ENCODE measurements at places on chromosomes 7 and 10.

DNA sequence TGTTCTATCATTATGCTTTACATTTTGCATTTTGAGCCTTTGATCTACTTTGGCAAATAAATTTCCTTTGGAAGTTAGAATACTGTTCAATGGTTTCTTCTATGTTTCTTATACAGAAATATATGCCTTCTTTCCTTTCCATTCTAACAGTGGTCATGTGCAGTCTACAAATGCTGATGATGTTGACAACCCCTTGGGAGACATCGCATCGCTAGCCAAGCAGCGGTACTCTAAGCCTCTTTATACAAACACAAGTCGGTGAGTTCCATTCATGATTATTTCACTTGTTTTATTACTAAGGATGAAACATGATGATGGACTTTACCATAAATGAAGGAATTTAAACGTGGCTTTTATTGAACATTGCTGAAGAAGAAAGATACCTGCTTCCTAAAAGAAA, 48.1 kb upstream of the ZPBP start:
- no peak for DNase-seq

GRCh38 chr10:29470843-29471543, 163.8 kb downstream of the SVIL start:
- no peak for DNase-seq

- DNase-seq: no peak
These were observed 34.3 kb downstream of the INPP5A start for GRCh38 chr10:132571650-132572544.

GRCh38 chr10:76119515-76119914, 688.1 kb downstream of the LRMDA start:
- DNase-seq: no peak

DNA sequence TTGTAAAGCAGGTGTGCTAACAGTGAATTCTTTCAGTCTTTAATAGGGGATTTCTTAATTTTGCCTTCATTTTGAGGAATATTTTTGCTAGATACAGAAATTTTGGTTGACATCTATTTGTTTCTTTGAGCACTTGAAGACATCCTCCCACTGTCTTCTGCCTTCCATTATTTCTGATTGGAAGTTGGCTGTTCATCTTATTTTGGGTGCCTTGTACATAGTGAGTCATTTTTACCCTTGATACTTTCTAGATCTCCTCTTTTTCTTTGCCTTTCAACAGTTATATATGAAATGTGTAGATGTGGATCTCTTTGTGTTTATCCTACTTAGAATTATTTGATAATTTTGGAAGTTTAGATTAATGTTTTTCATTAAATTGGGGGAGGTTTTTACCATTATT, 631.0 kb downstream of the AUTS2 start:
- no peak for DNase-seq

- DNase-seq: no peak
These were observed 35.8 kb downstream of the IQCE start for GRCh38 chr7:2594599-2594998.

DNA sequence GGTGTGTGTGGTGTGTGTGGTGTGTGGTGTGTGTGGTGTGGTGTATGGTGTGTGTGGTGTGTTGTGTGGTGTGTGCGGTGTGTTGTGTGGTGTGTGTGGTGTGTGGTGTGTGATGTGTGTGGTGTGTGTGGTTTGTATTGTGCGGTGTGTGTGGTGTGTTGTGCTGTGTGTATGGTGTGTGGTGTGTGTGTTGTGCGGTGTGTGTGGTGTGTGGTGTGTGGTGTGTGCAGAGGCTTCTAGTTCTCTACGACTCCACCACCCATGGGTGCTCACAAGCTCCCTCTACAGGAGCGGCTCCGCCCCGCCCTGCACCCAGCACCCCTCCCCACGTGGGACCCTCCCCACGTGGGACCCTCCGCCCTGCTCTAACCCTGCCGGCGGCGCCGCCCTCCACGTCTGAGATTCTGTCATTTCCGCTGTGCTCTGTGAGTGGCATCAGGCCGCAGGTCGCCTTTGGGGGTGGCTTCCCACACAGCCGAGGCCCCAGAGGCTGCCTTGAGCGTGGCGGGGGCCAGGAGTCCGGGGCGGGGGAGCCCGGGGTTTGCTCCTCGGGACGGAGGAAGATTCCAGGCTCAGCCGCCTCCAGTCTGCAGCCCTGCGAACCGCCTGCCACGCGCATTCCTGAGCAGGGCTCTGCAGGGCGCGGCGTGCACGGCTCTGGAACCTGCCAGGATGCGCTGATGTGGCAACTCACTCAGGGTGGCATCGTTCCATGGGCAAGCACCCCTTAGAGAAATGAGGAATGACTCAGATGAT, 37.0 kb upstream of the DNAJB6 start:
- DNase-seq: no peak

DNA sequence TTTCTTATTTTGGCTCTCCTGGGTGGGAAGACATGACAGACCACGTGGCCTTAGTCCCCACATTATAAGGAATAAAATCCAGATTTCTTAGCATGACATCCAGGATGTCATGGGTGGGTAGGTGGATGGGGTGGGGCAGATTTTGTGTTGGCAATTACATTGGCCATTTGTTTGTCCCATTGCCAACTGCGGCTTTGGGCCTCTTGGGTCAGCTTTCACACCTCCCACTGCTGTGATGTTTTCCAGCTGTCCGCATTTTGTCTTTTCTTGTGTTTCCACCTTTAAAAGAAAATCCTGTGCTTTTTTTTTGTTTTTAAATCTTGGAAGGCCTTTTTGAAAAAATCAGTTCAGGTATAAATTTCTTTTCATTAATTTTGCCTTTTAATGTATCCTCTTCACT, 237.0 kb downstream of the SDK1 start:
- DNase-seq: no peak

- DNase-seq: no peak
These were observed 32.8 kb upstream of the STRIP2 start for GRCh38 chr7:129401228-129401966.

DNA sequence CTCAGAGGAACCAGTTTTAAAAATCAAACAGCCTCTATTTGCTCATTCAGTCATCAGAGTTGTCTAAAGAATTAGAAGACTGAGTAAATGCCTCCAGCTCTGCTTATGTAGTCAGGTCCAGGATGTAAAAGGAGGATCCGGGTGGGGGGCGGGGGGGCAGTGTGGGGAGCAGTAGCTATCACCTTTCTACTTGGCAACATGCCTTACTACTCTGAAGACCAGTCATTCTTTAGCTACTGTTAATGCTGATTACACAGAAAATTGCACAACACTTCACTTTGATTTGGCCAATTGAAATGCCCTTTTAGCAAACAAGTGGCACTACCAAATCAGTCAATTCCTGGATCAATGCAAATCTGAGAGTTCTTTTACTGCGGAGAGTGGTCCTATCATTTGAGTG, 164.2 kb downstream of the NXPH1 start:
- peak; percentile 63 for DNase-seq

DNA sequence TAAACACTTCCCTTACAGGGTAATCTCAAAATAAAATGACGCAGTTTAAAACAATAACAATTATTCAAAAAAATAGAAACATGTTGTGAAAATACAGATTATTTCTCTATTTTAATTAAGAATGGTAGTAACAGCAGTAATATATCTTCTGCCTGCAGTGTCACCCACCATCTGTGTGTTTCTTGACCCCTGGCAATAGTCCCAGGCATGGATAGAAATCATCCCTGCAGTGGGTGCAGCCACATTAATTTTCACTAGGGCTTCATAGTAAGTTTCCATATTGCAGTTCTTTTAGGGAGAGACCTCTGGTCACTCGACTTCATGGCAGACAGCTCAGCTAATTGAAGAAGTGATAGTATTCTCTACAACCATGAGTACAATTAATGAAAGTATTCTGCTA, 470.1 kb upstream of the TEX47 start:
- no peak for DNase-seq

DNA sequence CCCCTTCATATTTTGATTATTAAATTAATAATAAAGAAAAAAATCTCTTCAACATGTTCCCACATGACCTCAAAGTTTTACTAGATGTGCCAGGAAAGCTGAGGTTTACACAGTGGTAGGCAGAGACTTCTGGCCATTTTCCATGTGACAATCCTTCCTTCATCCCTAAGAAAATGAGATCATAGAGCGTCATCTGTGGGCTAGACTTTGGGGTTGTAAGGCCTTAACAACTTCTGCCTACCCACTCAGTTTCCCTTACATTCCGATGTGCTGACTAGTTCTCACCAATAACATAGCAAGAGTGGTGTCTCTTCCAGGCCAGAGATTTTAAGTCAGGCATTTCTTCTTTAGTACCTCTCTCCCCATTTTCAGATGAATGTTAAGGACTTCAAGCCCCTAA, 171.1 kb upstream of the PHF14 start:
- DNase-seq: no peak

DNA sequence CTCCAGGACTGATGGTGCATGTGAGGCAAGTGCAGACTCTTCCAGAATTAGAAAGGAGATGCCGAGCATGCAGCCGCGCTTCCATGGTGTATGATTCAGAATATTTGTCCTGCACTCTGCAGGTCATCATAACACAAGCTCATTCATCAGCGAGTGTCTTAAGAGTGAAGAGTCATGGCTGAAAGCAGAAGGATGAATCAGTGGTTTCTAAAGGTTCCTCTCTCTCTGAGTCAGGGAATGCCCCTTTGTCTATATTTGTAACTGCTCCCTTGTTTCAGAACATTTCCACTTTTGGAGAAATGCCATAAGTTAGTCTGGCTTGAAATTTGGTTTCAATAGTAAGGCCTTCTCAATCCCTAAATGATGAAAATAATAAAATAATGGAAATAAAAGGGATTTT, 52.3 kb downstream of the HECW1 start:
- no peak for DNase-seq

- no peak for DNase-seq
These were observed 272.6 kb upstream of the DGKB start for GRCh38 chr7:15175152-15175551.

GRCh38 chr10:48480397-48481374, 124.2 kb downstream of the ARHGAP22 start:
- DNase-seq: no peak

- no peak for DNase-seq
These were observed 118.8 kb downstream of the NPSR1 start for GRCh38 chr7:34776748-34777358.

DNA sequence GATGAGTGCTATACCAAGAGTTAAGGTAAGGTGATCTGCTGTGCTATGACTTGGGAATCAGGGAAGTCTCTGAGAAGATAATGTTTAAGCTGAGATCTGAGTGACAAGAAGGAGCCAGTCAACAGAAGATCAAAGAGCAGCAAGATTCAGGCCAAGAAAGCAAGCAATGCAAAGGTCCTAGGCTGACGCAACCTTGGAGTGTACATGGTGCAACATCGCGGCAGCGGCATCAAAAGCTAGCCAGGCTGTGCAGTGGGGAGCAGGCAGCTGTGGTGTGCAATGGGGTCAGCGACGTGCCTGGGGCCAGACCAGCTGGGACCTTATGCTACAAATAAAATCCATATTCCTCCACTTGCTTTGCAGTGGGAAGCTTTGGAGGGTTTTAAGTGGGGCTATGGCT, 324.1 kb downstream of the LRMDA start:
- DNase-seq: no peak

- DNase-seq: no peak
These were observed 33.0 kb upstream of the EMX2 start for GRCh38 chr10:117509573-117509972.

DNA sequence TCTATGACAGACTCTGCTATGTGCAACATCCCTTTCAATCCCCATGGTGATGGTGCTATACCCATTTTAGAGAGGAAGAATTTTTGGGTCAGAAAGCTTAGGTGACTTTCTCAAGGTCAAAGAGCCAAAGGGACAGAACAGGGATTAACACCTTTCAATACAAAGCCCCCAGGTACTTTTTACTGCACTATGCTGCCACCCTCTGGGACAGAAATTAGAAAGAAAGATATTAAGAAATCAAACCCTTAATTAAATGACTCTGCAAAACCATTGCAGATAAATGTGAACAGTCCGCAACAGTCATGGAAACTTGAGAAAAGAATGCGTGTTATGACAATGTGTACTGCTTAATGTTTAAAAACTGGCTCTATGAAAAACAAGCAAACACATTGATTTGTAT, 673.7 kb downstream of the MAGI2 start:
- DNase-seq: no peak

DNA sequence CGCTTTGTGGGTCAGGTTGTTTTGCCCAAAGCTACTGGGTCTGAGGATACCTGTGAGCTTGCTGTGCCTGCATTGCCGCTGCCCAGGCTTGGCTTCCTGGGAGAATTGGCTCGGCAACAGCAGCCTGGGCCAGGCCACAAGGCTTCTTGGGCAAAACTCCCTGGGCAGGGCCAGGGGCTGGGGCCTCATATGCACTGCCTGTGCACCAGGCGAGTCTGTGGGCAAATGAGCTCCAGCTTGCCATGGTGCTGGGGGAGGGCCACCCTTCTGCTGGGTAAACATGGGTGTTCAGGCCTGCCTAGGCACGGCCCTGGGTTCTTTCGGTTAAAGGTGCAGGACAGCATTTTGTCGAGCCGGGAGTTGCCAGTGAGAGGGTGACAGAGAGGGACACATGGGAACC, 19.4 kb downstream of the ZMIZ1 start:
- no peak for DNase-seq

DNA sequence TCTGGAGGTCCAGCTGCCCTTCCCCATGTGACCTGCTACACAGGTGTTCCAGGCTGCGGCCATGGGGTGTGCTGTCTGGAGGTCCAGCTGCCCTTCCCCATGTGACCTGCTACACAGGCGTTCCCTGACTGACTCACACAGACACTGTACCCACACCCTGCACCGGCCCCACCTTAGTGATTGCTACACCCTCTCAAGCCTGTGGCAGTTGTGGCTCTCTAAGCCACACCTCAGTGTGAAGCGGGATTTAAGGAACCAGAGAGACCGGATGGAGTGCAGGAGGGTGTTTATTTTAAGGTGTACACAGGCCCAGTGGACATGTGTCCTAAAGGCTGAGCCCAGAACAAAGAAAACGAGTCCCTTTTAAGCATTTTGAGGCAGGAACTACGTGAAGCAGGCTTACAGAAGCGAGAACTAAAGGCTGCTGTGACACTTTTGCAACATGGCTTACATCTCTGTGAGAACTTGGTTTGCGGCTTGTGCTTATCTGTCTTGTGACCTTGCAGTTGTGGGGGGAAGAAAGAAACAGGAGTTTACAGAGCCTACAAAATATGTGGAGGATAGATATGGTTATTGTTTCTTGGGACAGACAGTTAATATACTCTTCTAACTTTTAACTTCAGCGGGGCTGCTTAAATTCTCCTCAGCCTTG, 326.4 kb downstream of the PAXIP1 start:
- DNase-seq: no peak

DNA sequence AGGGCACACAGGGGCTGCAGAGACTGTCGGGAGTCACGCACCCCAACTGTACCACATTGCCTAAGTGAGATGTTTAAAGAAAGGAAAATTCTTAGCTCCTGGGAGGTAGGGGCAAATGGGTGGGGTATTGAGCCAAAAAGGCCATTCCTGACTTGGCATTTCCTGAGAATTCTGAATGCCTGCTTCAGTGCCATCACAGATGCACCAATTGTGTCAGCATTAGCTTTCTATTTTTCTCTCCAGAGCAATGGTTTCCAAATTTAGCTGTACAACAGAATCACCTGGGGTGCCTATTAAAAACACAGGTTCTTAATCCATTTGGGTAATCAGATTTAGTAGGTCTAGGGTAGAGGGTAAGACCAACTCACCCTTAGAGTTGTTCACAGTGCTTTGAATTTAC, 43.1 kb downstream of the LSMEM1 start:
- DNase-seq: no peak
